ENCODE measurements at places on chromosomes 12 and 14.

- DNase-seq: no peak
Measured at GRCh38 chr14:94771158-94771905, 1.4 kb upstream of the GSC start.

GRCh38 chr12:62192180-62192902 lies 67.9 kb upstream of the USP15 start:
- DNase-seq: peak; percentile 76

- no peak for DNase-seq
Measured at GRCh38 chr12:72081777-72082176, 143.1 kb downstream of the TPH2 start.

DNA sequence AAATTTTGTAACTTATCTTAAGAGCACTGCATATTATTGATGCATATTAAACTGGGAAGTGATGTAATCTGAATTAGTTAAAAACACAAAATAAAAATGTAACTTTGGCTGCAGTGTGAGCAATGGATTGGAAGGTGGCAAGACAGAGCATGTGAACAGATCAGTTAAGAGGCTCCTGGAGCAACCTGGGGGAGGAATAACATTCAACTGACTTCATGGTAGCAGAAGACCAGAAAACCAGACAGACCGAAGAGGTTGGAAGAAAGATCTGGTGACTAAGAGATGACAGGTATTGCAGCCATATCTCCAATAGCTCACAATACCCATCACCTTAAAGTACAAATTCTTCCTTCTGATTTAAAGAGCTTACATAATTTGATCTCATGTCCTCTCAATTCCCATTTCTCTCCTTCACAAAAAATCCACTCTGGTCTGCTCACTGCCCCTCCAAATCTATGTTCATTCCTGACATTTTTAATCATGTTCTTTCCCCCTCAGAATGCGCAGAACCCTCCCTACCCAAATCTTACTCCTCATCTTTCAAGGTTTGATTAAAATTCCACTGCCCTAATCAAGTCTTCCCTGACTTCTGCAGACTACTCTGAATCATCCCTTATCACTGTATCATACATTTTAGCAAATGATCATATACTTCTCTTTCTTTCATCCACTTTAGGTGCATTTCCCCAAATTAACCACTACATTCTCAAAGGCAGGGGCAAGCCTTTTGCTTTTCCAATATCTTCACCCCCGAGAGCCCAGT lies 51.5 kb downstream of the DUSP16 start:
- no peak for DNase-seq

GRCh38 chr12:88571543-88571942 lies 8.7 kb downstream of the KITLG start:
- DNase-seq: no peak

GRCh38 chr14:103329401-103330347 lies 4.4 kb upstream of the EIF5 start:
- peak; percentile 10 for DNase-seq

- DNase-seq: no peak
Measured at GRCh38 chr14:65210822-65211182, 108.5 kb upstream of the MAX start.

DNA sequence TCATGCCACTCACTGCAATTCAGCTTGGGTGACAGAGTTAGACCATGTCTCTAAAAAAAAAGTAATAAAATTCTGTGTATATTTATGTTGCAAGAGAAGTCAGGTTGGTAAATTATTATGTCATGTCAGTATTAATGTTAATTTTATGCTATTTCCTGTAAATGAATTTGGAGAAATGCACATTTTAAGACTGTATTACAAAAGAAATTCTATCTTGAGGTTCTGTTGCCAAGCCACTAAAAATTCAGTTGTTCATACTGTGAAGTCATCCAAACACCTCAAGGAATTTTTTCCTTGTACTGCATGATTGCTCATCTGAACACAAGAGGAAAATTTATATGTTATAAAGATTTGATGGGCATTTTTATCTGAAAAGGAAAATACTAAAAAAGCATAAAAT lies 23.3 kb upstream of the HMGA2 start:
- DNase-seq: no peak

DNA sequence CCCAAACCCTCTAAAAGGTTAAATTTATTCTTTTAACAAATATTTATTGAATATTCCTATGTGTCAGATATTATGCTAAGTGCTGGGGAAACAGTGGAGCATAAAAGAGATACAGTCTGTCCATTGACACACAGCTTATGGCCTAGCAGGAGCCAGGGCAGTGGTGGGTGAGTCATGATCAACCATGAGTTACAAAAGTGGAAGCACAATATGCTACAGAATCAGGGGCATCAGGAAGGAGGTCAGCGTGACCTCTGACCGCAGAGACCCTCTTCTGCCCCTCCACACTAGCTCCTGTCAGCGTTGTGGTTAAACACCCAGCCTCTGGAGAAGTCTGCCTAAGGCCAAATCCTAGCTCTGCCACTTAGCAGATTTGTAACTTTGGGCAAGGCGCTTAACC lies 4.7 kb upstream of the PPP1R1A start:
- no peak for DNase-seq

DNA sequence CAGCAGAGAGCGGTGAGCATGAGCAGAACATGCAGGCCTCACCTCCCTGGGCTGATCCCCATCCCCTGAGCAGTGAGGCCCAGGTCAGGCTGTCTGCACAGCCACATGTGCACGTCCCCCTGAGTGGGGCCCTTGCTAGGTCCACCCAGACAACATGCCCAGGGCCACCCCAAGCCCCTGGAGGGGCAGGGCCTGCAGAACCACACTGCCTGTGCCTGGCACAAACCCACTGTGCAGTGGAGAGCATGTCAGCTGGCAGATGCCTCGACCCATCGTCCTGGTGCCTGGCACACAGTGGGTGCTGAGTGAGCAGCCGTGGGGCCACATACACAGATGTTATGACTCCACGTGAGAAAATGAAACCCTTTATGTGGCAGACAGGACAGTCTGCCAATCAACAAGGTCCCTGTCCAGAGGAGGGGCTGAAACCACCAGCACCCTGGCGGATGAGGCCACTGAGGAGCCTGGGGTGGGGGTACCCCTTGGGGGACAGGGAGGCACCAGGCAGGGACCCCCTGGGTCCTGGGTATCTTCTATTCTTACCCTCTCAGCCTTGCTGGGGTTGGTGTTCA lies 8.3 kb downstream of the ANHX start:
- DNase-seq: no peak

GRCh38 chr12:124347805-124348658 lies 53.1 kb downstream of the RFLNA start:
- DNase-seq: no peak

GRCh38 chr14:75714991-75715390 lies 53.9 kb downstream of the TTLL5 start:
- no peak for DNase-seq

DNA sequence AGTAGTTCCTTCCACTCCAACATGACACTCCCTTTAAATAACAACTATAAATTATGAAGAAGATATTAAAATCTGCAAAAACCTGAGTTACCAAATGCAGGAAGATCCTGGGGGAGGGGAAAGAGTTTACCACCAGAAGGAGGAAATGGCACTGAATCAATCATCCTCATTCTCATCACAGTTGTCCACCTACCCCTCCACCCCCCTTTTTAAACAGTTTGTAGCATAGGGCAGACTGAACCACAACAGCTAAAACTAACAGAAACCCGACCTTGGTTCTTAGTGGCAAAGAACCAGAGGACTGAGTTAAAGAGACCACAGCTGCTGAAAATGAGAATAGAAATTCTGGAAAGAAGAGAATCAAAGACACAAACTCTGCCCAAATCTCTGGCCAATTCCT lies 189.5 kb downstream of the MED13L start:
- no peak for DNase-seq

DNA sequence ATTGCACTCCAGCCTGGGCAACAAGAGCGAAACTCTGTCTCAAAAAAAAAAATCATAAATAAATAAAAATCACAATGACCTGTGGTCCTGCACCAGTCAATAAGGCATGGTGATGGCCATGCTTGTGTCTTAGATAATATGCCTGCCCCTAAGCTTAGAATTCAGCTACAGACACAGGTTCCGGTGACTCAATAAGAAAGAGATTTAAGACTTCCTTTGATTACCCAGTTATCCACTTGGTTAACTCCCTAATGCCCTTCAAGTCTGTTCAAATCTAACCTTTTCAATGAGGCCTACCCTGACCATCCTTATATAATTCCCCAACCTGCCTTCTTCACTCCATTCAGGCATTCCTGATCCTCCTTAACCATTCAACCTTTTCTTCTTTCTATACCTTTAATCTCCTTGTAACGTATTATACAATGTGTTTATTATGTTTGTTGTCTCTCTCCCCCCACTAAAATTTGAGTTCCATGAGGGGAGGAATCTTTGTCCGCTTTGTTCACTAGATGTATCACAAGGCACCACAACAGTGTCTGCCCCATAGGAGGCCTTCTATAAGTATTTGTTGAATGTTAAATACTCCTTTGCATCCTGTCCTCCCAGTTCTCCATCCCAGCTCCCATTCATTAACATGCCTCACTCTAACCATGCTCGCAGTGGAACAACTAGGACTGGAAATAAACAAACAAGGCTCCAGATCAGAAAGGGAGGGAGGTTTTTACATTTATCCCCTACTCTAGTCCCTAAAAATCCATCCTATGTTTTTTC lies 8.9 kb downstream of the MAP4K5 start:
- DNase-seq: no peak

- no peak for DNase-seq
Measured at GRCh38 chr12:121784460-121784859, 9.0 kb downstream of the RHOF start.

- DNase-seq: no peak
Measured at GRCh38 chr14:35133542-35134328, 11.4 kb downstream of the PRORP start.

DNA sequence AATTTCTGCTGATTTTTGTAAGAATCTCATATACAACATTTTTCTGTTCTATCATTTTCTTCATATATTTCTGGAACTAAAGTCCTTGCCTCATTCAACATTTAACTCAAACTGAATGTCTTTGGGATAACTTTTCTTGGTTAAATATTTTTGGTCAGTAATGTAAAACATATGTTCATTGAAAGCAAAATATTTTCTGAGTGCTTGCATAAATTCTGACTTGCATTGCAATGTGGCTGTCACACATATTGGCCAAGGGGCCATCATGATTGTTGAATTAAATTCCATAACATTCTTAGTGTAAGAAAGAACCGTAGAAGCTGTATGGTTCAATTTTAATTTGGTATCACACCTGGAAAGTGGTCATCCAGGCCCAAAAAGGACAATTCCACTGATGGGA lies 369.4 kb downstream of the GALC start:
- no peak for DNase-seq

- no peak for DNase-seq
Measured at GRCh38 chr12:117889098-117889497, 79.7 kb downstream of the KSR2 start.

GRCh38 chr14:93734086-93734822 lies 54.0 kb downstream of the PRIMA1 start:
- no peak for DNase-seq

- DNase-seq: no peak
Measured at GRCh38 chr14:49550286-49551184, 35.6 kb downstream of the RPS29 start.

GRCh38 chr14:91254461-91254860 lies 10.0 kb upstream of the GPR68 start:
- peak; percentile 48 for DNase-seq

DNA sequence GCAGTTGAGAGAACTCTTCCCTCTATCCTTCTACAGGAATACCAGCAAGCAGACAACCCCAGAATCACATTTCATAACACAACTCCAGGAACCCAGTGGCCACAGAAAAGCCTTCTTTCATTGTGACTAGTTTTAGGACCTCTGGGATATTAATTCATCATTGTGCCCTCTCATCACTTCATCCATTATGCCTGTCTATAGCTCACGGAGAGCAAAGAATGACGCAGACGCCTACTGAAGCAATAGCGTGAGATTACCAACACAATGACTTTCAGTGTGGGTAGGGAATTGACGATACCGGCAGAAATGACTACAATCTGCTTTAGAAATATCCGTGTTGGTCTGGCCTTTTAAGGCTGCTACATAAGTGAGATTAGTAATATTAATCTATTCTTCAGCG lies 158.1 kb upstream of the FOXG1 start:
- no peak for DNase-seq

DNA sequence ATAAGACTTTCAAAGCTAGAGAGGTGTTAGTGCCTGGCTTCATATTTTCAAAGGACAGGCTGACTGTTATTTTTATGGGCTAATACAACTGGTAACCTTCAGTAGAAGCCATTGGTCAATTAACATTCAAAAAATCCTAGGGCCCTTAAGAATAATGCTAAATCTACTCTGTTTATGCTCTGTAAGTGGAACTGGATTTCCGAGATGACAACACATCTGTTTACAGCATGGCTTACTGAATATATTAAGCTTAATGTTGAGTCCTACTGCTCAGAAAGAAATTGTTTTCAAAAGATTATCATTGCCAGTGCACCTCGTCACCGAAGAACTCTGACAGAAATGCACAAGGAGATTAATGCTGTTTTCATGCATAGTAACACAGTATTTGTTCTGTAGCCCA lies 239.9 kb downstream of the TMTC2 start:
- no peak for DNase-seq

GRCh38 chr12:3593906-3594483 lies 103.0 kb downstream of the PRMT8 start:
- no peak for DNase-seq

DNA sequence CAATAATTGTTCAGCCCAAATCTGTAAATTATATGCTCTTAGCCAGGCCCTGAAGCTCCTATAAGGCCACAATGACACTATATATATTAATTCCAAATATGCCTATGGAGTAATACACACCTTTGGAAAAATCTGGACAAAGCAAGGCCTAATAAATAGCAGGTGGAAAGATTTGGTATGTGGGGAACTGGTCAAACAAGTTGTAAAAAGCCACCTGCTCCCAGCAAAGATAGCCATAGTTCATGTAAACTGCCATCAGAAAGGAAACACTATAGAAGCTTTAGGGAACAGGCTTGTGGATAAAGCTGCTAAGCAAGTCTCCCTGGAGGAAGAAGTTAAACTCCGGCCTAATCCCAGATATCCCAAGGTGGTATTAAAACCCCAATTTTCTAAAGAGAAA lies 29.7 kb downstream of the PRMT8 start:
- DNase-seq: no peak
